Tracheal epithelial cell (primary cell): ENCODE measurements at places on chromosomes 7 and 10. TPM values are rescaled to one million over a fixed set of nuclear protein-coding genes. Genes with fewer than 3 reads are reported as not detected.

Gene ACTR3C
- 4.5 and 11.6 TPM in 2 replicates for total RNA-seq

Gene ELFN1
- total RNA-seq: not detected in 2 replicates

Gene CRHR2
- total RNA-seq: not detected in 2 replicates

Gene CALML3
- 1.1 and 2.7 TPM in 2 replicates for total RNA-seq

Gene ZNF467
- 0.43 and 1.2 TPM in 2 replicates for total RNA-seq

Gene PDE1C
- total RNA-seq: under 0.01 and 1.2 TPM in 2 replicates

Gene RASA4B
- 3.0 and 3.9 TPM in 2 replicates for total RNA-seq

Gene ASNS
- 104 and 210 TPM in 2 replicates for total RNA-seq

Gene ARHGEF35
- total RNA-seq: 9.4 and 12.5 TPM in 2 replicates
